ENCODE measurements at places on chromosomes 6 and 20.

DNA sequence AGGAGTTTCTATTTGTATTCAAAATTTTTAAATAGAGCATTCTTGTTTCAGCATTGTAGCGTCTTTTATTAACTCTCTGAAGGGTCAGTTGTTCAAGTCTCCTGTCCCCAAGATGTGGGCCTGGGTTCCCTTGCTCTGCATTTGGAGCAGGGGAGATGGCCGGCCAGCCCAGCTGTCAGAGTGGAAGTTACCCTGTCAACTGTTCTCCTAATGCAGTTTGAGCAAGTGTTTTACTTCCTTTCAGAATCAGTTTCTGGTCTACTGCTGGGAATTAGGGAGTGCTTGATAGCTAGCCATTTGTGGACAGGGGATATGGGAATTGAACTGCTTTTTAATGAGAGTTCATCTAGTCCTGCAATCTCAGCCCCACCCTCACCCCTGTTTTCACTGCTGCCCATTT is 116.6 kb downstream of the QKI start:
- DNase-seq: no peak

GRCh38 chr6:71238351-71238750 is 50.3 kb upstream of the OGFRL1 start:
- no peak for DNase-seq

DNA sequence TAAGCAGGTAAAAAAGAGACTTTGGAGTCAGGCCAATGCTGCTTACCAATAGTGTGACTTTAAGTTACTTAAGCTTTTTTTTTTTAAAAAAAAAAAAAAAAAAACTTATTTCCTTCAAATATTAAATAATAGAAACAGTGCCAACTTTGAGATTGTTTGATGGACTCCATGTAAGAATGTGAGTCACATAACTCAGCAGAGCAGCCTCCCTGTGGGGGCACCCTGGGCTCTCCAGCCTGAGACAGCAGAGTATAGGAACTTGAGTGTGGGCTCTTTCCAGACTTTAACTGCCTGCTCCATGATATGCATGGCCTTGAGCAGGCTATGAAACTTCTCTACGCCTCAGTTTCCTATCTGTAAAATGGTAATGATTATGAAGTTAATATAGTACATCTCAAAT is 113.3 kb upstream of the SAMD5 start:
- DNase-seq: no peak

DNA sequence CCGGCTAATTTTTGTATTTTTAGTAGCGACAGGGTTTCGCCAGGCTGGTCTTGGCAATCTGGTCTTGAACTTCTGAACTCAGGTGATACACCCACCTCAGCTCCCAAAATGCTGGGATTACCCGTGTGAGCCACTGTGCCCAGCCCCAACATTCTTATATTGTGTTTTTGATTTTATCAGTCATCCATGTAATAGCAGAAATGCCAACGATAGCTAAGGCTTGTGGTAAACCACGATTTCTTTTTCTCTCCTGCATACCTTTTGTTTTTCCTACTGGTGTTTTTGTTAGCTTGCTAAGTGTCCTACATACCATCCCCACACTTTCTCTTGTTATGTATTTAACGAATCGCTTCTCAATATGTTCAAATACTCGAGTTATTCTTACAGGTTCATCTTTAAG is 12.1 kb downstream of the PHACTR2 start:
- DNase-seq: no peak
